ENCODE measurements at places on chromosomes 2 and 18.

GRCh38 chr18:45325778-45326177, 289.5 kb upstream of the SLC14A2 start:
- DNase-seq = no peak

- no peak for DNase-seq
Measured at GRCh38 chr2:37349231-37349860, 4.9 kb downstream of the QPCT start.

GRCh38 chr2:172200495-172201085, 97.9 kb upstream of the DLX2 start:
- DNase-seq = no peak

DNA sequence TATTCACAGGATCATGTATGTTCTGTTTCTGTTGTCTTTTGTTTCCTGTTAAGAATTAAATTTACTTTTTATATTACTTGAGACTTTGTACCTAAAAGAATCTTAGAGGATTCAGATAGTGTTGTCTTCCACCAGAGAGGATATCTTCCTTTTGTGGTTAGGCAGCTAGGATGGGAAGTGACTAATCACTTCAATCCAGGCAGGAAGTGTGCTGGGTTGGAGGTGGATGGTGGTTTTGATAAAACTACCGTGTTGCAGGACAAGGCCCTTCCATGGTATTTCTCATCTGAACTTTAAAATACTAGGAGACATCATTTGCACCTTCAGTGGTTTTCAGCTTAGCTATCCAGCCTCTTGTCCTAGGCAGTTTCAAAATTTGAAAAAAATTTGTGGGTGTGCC, 728.6 kb upstream of the CDH2 start:
- DNase-seq = no peak

- DNase-seq = no peak
Measured at GRCh38 chr2:134183679-134184078, 70.2 kb upstream of the MGAT5 start.

DNA sequence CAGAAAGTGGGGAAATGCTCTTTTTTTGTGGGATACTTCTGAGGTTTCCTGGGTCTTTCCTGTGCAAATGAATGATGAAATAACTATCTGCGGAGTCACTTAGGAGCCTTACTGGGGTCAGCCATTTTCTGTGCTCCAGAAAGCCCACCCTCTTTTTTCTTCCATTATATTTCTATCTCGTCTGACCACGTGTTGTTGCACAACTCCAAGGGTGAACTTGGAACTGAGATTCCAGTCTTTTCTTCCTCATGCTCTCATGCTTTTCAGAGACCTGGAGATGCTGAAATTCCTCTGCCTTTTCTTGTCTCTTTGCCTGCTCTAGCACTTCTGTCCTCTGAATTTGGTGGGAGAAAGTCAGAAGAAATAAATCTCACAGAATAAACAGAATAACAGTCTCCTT, 4.8 kb upstream of the SCYGR5 start:
- DNase-seq = no peak

DNA sequence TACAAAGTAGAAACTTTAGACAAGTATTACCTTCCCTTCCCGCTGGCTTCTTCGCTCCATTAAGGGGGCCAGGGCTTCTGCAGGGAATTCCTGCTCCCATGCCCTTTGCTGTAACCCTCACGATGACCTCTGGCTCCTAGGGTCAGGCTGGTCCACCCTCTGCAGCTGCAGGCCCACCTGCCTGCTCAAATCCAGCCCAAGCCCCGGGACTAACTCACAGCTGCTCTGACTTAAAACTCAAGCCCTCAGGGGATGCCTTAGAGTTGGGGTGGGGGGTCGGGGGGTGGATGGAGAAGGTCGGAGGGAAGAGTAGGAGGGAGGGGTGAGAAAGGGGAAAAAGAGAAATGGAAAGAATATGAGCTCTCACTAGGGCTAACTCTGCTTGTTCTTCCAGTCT, 4.9 kb downstream of the IGFBP5 start:
- DNase-seq = no peak

GRCh38 chr2:233793465-233794127, 15.5 kb downstream of the MROH2A start:
- DNase-seq = no peak

- DNase-seq = no peak
Measured at GRCh38 chr2:2714408-2714807, 383.3 kb upstream of the MYT1L start.

DNA sequence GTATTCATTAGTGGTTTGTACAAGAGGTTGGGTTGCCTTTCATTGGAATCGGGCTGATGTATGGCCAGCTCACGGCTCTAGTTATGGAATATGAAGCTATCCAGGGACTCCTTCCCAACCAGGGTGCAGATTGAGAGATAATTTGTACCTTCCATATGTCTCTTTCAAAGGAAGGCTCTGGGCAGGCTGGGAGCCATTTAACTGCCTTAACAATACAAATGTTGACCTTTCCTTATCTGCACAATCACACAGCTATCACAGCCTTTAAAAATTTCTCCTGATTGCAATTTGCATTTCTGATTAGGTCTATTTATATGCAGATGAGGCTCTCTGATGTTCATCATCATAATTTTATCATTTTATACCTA, 58.7 kb downstream of the MYO3B start:
- no peak for DNase-seq

DNA sequence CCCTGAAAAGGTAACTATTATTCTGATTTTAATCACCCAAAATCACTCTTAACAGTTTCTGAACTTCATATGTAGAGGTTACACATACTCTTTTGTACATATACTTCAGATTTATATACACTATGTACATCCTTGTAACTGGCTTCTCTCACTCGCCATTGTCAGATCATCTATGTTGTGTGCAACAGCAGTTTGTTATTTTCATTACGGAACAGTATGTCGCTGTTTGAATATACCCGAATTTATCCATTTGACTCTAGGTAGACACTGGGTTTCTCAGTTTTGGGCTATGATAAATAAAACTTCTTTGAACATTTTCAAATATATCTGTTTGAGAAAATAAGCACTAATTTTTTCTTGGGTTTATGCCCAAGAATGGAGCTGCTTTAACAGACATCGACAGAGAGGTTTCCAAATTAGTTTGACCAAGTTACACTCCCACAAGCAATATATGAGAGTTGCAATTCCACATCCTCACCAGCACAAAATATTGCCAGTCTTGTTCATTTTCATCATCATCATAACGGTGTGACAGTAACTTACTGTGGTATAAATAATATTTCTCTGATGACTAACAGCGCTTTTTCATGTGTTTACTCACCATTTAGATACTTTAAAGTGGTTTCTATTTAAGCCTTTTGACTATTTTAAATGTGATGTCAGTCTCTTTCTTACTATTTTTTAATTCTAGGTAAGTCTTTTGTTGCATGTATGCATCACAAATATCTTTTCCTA, 80.9 kb downstream of the SMC6 start:
- DNase-seq = no peak

DNA sequence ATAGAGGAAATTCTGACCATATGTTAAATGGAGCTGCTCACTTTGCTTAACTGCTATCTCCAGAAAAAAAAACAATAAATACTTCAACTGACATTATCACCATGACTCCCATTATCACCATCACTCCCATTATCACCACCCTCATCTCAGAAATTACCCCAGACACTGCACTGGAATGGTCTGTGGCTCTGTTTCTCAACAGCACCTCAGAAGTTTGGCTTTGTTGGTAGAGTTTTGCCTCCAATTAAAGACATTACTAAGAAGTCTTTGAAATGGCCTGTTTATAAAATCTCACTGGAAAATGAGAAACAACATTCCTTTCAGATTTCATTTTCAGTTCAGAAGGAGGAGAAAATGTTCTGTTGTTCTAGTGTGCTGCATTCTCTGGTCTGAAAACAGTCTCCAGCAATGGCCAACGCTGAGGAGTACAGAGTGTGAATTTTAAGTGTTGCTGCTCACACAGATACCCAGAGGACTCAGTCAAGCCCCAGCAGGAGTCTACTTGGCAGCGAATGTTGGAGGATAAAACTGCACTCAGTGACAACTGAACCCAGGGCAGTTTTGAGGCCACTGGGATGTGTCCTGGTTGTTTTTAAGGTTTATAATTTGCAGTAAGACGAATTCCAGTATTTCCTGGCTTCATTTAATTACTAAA, 364.5 kb upstream of the CDH2 start:
- no peak for DNase-seq

DNA sequence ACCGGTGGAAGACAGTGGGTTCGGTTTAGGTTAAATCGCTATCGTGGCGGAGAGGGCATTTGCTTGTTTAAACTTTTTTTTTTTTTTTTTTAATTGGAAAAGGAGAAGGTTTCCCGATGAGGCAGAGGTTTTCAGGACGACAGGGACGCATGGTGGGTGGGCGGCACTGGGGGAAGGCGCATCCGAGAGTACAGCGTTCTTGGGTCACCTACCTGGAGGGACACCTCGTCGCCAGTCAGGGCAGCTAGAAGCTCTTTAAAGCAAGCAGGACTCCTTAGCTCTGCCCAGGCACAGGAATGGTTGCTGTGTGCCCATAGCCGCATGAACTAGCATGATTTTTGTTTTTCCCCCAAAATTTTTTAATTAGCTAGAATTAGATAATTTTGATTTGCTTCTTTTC, 437 bp downstream of the LDLRAD4 start:
- no peak for DNase-seq

Measured in urinary bladder (tissue), 4 donors.